Hippocampal formation (tissue), 2 donors: ENCODE measurements at places on chromosomes 2 and 18.

GRCh38 chr2:153294199-153294786 lies 184.3 kb downstream of the RPRM start:
- no peak for DNase-seq

GRCh38 chr2:227146456-227146855 lies 17.5 kb downstream of the COL4A4 start:
- no peak for DNase-seq

DNA sequence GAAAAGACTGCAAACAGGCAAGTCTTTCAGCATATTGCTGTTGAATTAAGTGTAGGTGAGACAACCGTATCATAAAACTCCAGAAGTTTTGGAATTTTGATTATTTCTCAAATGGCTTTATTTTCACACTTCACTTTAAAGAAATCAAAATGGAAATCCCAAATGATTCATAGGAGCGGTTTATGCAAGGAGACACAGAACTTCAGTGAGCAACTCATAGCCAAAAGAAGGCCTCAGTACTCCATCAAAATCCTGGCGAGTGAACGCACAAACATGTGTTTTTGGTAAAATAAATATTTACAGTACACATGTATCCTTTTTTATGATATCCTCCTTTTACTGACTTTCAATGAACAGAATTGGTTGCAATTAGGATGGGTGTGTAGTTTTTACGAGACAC lies 140.4 kb upstream of the APCDD1 start:
- DNase-seq, result no peak

- DNase-seq, result no peak
These were observed 24.7 kb downstream of the IL1B start for GRCh38 chr2:112811841-112812306.

DNA sequence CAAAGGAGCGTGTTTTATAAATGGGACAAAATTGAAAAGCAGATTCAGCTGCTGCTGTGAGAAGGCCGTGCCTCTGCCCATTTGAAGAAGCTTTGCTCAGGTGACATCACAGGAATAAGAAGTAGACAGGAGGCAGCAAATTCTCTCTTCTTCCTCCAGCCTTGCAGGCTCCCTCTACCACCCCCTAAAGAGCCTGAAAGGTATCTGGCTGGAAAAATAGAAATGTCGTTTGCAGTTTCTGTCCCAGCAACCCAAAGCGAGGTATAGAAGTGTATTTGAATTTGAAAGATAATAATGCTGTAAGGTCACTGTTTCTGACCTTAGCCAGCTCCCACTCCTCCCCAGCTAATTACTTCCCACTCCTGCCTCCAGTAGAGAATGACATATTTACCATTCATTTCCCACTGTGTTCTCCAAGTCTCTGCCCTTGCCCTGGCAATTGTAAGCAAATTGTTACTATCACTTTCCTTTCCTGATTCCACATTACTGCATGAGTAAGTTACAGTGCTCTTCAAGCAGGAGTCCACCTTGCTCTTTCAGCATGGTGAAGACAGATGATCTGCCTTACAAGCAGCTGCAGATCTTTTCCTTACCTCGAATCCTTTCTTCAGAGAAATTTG lies 56.8 kb upstream of the RASGRP3 start:
- DNase-seq, result no peak

DNA sequence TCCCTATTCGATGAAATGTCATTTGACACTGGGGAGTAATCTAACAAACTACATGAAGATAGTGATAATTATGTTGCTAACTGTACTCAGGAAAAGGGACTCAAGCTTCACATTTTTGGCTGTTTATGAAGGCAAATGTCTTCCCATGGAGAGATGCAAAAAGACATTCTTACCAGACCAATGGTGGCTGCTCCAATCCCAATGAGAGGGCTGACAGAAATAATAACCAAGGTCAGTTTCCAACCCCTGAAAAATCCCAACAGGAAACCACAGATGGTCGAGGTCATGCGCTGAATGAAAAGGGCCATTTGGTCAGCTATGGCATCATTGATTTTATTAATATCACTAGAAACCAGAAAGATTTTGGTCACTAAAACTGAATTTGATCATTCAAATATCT lies 37.6 kb downstream of the ABCB11 start:
- DNase-seq, result no peak
